Epithelial cell of proximal tubule (primary cell): ENCODE measurements at places on chromosomes 1 and 21.

DNA sequence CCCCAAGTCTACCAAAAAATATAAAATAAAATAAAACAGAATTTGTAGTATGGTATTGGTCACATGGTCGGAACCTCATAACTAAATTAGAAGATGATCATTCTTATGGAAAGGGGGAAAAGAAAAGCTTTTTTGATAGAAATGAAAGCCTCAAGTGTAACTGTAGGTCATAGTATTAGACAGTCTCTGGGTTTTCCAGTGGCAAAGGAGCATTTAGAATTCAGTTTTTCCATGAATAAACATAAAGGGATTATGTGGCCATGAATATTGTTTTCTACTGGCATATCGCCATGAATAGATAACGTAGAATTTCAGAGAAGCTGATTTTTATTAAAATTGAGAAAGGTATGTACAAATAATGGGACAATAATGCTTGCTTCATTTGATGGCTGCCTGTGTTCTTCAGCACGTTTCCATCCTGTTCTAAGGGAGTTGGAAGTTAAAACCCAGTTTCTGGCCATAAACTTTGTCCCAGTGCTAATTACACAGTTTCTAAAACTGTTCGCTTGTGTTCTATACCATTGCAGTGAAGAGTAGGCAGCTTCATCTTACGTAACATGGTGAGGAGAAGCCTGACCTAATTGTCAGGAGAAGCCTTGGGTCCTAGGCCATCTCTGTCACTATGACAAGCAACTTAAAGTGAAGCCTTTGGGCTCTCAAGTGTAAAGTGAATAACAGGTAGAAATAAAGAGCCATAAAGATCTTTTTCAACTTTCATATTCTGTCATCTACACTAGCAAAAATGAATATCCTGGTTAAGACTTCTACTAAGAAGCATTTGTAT is 70.5 kb upstream of the PGD start:
- DNase-seq, result no peak

DNA sequence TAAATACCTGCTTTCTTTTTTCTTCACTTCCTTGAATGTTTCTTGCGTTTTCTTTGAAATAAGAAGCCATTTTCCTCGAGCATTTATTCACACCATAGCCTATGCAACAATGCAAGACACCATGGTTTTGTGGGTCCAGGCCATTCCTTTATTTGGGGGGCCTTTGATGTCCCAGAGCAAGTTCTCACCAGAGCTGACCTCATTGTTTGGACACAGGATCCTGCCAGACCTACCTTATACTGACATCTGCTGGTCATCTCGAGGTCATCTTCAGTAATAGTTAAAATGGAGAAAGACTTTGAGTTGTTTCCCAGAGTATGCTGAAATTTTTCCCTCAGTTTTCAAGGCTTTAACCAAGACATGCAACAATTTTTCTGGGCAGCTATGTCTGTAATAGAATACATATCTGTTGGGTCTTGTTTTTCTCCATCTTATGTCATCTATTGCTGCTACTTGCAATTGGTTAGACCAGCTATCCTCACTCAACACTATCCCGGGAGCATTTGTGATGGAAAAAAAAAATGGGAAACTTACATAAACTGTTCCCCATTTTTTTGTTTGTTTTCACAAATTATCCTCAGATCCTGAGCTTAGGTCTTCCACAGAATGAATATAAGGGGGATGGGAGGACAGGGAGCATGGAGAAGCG is 34.0 kb upstream of the BACE2 start:
- no peak for DNase-seq

DNA sequence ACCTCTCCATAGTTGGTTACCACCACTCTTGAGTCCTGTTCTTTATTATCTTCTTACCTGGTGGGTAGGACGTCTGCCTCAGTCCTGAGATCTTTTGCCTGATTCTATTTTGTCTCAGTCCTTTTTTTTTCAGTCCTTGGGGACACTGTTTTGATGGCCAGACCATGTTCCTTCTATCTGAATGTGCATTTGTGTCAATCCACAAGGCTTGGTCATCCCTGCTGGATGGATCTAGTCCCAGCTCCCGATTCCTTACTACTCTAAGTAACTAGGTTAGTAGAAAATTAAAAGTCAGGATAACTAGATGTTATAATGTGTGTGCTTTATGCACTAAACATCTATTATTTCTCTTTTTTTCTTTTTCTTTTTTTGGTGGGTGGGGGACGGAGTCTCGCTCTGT is 28.1 kb upstream of the AK4 start:
- no peak for DNase-seq

DNA sequence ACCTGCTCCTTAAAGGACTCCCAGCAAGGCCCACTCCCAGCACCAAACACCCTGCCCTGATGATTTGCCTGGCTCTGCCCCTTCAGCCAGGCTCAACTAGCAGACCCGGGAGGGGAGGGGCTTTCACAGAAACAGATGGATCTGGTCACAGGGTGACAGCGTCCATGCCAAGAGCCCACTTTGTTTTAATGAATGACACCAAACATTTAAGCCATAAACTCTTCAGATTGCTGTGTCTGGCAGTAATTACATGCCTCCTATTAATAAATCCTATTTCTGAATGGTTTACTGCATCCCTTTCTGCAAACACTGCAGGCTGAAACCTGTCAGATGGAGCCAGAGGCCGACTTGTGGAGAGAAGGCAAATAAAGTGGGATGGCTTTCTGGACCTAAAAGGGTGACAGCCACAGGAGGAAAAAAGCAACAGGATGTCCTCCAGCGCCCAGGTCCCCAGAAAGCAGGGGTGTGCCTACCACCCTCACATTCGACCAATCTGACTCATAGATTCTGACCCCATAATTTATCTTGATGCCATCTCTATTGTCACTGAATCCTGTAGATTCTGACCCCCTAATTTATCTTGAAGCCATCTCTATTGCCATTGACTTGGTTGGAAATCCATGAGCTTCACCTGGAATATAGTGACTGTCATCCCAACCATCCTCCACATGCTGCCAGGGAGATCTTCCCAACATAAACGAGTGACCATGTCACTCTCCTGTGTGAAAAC is 200.9 kb downstream of the PLPP3 start:
- DNase-seq, result no peak

GRCh38 chr1:244083383-244083943 is 32.4 kb downstream of the ZBTB18 start:
- no peak for DNase-seq

DNA sequence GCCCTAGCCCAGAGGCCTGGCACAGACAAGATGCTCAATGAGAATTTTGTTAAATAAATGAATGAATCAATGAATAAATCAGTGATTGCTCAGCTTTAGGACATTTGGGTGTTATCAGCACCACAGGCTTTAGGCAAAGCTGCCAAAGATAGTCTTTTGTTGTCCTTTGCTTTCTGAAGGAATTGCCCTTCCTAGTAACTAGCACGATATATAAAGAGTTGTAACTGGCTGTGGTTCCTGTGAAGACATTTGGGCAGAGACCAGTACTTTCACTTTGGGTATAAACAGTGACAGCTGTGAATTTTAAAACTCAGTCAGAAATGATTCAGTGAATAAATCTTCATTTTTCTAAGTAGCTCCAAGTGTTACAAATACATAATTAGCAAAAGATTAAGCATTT is 13.3 kb downstream of the RNU5D-1 start:
- DNase-seq, result no peak

- no peak for DNase-seq
Observed at GRCh38 chr1:108512239-108513043, 47.5 kb upstream of the EEIG2 start.

GRCh38 chr1:160997323-160998038 is 23.5 kb downstream of the F11R start:
- no peak for DNase-seq

- DNase-seq, result no peak
Observed at GRCh38 chr1:160681066-160681890, 30.3 kb downstream of the CD48 start.

DNA sequence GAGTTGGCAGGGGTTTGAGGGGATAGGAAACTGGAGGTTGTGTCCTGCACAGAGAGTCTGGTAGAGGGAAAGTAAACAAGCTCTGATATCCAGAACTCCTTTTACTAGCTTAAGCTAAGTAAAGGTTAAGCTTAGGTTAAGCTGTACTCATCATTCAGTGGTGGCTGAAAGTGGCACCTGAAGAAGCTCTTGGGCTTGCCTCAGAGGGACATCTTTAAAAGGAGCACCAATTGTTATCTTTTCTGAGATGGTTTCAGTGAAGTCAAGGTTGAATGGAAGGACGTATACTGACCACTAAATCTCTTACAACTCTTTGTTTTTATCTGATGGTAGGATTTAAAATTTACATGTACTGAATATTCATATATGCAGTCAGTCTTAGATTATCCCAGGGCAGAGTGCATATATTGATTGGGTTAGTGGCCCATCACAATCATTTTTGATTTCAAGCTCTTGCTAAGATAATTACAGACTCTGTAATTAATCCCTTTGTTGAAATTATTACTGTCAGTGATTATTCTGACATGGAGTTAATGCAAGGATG is 43.3 kb downstream of the S1PR1 start:
- no peak for DNase-seq

DNA sequence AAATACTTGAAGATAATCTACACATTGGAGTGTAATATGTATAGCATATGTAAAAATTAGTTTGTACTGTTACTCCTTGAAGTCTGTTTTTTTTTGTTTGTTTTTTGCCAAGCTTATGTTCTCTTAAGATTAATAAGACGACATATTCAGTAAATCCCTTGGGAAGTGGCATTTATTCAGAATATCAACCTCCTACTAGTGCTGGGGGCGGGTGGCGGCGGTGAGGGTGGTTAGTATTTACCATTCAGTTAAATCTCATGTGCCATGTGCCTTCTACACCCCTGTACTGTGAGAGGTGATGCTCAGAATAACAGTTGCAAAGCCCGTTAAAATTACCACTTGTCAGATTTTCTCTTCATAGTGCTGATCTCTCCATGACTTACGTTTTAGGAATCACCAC is 3.0 kb downstream of the BACH1 start:
- DNase-seq, result no peak

GRCh38 chr21:42531771-42532170 is 18.1 kb downstream of the SLC37A1 start:
- no peak for DNase-seq

DNA sequence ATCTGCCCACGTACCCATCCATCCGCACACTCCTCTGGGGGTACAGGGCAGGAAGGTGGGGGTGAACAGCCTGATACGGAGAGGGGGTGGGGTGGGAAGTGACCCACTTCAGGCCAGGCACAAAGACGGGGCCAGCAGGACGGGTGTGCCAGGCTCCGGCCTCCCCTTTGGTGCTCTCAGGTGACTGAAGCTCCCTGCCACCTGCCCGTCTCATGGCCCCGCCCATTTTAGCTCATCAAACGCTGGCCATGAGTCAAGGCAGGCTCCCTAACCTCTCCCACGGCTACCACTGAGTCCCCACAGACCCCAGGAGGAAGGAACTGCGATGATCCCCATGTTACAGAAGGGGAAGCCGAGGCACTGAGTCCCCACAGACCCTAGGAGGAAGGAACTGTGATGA is 109.6 kb downstream of the CRYAA start:
- no peak for DNase-seq

DNA sequence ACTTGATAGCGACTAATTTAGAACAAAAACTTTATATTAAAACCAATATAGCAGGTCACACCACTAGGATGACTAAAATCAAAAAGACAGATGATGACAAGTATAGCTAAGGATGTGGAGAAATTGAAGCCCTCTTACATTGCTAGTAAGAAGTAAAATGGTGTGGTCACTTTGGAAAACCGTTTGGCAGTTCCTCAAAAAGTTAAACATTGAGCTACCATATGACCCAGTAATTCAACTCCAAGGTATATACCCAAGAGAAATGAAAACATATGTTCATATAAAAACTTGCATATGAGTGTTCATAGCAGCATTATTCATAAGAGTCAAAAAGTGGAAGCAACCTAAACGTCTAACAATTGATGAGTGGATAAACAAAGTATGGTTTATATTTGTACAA is 13.0 kb upstream of the SERINC2 start:
- no peak for DNase-seq

DNA sequence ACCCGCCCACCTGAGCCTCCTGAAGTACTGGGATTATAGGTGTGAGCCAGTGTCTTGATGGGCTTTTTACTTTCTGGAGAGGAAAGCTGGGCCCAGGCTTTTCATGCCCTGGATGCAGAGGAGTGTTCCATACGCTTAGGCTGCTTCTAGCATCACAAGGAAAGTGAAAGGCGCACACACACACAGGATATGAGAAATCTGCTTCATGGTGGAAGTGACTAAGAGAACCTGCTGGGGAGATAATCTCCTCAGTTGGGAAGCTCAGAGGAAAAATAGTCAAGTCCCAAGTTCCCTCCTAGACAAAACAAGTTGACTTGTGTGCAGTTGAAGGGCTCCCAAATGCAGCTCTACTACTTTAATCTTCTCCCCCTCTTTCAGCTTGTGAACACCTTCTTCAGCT is 2.2 kb downstream of the NUDC start:
- DNase-seq, result no peak

DNA sequence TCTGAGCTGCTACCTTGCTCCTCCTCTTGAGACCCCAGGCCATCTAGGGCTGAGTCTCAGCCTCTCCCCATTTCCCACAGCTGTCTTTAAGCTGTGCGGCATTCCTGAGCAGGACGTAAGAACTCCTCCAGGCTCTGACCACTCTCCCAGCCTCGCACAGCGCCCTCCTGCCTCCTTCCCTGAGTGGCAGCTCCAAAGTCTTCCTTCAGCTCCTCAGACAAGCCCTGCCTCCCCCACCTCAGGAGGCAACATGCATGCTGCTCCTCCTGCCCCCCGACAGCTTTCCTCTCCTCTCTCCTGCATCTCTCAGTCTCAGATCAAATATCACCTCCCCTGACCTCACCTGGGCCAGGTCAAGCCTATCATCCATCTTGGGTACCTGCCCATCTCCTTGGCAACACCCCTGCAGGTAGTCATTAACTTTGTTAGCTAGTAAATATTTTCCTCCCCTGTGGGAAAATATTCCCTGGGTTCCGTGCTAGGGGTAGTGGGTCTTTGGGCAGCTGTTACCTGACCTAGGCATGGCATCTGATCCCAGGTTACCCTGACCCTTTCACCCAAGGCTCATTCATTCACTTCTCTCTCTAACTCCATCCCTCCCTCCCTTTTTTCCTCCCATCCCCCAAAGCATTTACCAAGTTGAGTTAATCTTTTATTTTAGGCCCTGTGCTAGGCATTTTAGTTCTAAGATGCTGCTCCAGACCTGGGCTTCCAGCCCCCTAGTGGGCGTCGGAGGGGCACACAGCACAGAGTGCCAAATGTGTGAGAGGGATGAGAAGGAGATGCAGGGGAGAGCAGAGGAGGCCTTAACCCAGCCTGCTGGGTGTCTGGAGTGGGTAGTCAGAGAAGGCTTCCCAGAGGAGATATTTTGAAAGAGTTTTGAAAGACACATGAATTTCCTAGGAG is 419.9 kb downstream of the PTPRU start:
- no peak for DNase-seq

GRCh38 chr1:246592695-246593094 is 26.4 kb downstream of the CNST start:
- no peak for DNase-seq

- DNase-seq, result no peak
Observed at GRCh38 chr1:29361686-29362085, 125.4 kb downstream of the PTPRU start.

- DNase-seq, result no peak
Observed at GRCh38 chr1:248688527-248689298, 13.9 kb downstream of the OR14I1 start.
